ENCODE measurements at places on chromosomes 2 and 18. TPM values are rescaled to one million over a fixed set of nuclear protein-coding genes. Genes with fewer than 3 reads are reported as not detected.

- no peak for DNase-seq
These were observed 168.7 kb downstream of the TNS1 start for GRCh38 chr2:217834057-217834620.

DNA sequence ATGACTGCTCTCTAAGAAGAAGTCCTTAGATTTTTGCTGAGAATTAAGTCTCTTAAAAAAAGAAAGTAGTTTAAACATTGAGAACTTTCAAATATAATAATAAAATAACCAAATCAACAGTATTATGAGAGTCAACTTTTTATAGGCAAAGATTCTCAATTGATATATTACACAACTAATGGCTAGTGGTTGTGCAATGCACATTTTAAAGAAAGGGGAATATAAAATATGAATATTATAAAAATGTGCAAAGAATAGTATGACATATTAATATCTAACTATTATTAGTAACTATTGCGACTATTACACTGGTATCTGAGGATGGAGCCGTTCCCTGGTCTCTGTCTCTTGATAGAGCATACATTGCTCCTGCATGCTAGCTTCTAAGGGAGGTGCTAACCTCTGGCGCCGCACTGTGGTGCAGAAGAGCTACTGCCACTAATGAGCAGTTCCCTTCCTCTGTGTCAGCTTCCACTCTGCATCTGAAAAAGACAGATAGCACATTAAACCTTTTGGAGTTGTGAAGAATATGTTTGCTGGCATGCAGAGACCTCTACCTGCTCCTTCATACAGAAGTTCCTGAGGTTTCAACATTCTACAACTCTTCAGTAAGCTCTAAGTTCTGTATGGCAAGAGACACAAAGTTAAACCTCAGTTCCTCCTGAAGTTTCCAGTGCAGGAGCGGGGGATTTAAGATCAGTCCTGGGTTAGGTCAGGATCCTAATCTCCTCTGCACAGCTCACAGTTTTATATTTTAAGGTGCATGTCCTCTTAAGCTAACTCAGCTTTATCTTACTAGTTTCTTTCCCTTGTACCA, 3.5 kb upstream of the SLC9A2 start:
- peak; percentile 63 for DNase-seq

GRCh38 chr2:60459851-60460250, 93.6 kb downstream of the BCL11A start:
- no peak for DNase-seq

DNA sequence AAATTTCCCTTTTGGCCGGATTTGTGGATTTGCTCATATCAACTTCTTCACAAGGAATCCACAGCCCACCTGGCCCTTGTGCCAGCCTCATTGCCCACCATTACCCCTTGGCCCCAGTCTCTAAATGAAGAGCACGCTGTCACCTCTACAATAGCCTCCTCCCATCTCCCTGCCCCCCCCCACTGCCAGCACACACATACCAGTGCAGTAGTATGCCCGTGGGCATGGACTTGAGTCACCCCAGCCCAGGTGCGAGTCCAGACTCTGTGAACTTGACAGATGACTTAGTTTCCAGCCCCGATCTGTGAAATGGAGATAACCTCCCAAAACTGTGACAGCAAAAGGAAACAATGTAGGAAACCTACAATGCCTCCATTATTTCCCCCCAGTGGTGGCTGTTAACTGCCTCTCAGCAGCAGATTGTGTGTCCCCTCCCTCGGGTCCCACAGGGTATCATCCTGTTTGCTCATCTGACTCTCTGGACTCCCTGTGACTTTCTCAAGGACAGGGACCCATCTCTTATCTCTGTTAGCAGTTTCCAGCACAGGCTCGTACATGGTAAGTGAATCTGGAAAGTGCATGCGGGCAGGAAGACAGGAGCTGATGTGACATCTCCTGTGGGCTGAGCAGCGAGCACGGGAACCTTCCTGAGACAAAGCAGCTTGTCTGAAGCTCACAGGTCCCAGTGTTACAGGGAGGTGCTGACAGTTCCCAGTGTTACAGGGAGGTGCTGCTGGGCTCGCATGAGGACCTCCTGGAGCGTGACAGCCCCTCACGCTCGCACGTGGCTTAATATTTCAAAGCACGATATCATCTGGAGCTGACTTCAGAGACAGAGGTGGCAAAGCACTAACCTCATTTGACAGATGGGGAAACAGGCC, 4.2 kb upstream of the TMEM185B start:
- DNase-seq: no peak

- DNase-seq: no peak
These were observed 124.4 kb downstream of the MYCN start for GRCh38 chr2:16064745-16065144.

Gene LBX2
- total RNA-seq: 3.0 TPM
